ENCODE measurements at places on chromosomes 13 and 19.
A peak's percentile ranks its signal among the peaks of the same experiment; 100 is the strongest.

- no peak for DNase-seq
These were observed 969.1 kb upstream of the PCDH9 start for GRCh38 chr13:68199271-68199670.

- DNase-seq: no peak
These were observed 785.1 kb upstream of the SLITRK6 start for GRCh38 chr13:86584301-86584700.

DNA sequence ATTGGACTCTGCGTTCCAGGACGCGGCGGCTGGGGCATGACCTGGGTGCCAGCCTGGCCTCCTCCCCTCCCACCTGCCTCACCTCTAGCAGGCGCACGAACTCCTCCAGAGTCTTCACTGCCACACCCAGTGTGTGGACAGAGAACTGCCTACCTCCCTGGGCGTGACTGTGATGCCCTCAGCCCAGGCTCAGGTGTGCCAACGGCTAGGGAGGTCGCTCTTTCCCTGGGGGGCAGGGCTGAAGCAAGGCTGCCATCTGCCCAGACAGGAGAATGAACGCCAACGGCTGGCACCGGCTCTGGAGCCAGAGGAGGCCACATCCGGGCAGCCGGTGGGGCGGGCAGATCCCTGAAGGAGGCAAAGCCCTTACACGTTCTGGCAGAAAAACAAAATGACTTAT lies 11.3 kb downstream of the NANOS3 start:
- no peak for DNase-seq

- peak; percentile 36 for DNase-seq
These were observed 8.5 kb upstream of the LILRB3 start for GRCh38 chr19:54231077-54231931.

DNA sequence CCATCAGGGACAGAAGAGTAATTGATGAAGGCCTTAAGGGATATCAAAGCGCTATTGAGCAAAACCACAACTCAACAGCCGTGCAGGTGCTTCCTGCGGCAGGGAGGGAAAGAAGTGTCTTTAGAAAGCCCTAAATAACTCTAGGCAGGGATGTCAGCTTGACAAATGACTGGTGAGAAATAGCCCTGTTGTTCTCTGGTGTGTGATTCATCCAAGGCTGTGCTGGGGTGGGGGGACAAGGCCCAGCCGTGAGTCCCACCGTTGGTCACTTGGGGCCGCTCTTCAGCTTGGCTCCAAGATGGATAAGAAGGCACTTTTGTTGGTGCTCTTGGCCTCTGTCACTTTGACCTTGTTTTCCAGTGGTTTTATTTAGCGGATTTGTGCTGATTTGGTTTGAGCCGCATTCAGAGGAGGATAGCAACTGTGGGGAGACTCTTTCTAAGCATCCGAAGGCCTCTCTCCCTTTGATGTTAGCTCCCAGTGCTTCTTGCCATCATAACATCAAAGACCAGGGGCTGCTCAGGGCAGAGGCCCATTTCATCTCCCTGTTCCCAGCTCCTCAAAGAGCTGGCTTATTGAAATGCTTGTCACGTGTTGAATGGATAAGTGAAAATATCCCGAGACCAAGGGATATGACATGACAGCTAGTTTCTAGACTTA lies 130.3 kb upstream of the SERP2 start:
- peak; percentile 56 for DNase-seq

DNA sequence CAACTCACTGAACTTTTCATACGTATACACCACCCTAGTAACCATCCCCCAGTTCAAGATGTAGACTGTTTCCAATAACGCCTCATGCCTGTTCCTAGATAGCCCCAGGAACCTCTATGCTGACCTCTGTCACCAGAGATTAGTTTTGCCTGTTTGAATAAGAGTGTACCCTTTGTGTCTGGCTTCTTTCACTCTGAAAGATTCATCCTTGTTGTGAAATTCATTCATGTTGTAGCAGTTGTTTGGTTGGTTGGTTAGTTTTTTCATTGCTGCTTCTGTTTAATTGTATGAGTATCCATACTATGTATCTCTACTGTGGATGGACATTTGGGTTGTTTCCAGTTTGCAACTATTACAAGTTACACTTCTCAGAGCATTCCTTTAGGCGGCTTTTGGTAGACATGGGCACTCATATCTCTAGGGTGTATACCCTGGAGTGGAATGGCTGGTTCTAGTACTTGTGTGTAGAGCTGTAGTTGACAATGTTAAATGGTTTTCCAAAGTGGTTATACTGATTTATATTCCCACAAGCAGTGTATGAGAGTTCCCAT lies 1.6 kb downstream of the RNASEH2B start:
- DNase-seq: no peak

DNA sequence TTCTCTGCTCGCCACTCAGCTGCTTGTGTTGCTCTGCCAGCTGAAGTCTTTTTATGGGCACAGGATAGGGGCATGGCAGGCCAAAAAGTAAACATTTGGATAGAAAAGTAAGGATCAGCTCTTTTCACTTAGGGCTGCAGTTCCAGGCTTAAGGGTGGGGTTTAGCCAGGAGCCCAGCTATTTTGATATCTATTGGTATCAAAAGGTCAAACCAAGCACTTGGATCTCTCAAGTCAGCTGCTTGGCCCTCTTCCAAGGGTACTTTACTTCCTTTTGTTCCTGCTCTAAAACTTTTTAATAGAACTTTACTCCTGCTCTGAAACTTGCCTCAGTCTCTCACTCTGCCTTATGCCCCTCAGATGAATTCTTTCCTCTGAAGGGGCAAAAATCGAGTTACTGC lies 55.7 kb upstream of the ABCC4 start:
- no peak for DNase-seq

DNA sequence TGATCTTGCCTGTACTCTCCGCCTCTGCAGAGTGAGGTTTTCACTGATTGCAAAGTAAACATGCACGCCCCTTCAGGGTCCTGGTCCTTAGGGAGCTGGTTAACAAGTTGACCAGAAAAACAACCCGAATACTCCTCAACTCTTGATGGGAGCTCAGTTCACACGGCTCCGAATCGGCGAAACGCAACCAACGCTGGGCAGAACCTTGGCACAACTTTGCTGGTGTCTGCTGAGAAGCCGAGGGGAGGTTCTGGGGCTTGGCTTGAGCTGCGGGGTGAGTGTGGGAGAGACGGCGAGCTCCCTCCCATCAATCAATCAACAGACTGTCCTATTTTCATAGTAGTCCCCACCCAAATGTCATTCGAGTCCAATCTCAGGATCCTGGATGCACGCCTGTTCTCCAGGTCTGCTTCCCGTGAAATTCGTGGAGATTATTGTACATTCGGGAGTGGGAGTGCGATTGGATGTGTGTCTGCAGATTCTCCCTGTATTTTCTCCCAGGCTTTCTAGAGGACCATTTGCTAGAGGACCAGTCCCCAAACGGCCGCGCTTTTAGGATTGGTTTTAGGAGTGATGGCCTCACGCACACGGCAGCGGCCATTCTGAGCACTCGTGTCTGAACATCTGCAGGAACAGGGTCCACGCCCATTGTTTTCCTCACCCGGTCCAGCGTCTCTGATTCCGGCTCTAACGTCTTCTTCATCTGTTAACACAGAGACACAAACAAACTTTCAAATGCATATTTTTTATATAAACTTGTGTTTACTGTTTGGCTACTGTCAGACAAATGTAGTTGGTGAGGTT lies 51.6 kb upstream of the F7 start:
- DNase-seq: no peak

DNA sequence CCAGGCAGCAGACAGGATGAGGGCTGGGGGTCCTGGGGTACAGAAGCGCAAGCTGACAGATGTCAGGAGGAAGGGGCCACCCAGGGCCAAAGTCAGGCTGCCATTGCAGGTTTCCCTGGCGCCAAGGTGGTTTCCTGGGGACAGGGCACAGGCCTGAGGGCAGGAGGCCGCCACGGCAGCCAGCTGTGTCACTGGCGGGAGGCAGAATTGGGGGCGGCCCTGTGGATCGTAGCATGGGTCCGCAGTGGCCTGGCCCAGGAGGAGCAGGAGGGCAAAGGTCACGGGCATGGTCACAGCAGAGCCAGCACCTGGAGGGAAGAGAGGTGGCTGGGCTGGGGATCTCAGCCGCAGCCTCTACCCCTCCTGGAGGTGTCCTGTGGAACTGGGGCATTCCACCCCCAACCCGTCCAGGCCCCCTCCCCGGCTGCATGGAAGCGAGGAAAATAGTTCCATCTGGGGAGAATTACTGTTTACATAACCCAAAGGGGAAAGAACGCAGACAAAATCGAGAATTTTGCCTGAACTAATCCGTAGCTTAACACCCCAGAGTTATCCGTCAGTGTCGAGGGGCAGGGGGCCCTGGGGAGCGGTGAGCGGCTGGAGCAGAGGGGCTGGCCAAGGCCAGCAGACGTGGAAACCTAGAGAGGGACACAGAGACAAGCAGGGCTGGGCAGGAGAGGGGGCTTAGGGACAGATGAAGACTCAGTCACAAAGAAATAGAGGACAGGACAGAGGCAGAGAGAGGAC lies 1.9 kb downstream of the NTN5 start:
- DNase-seq: no peak

DNA sequence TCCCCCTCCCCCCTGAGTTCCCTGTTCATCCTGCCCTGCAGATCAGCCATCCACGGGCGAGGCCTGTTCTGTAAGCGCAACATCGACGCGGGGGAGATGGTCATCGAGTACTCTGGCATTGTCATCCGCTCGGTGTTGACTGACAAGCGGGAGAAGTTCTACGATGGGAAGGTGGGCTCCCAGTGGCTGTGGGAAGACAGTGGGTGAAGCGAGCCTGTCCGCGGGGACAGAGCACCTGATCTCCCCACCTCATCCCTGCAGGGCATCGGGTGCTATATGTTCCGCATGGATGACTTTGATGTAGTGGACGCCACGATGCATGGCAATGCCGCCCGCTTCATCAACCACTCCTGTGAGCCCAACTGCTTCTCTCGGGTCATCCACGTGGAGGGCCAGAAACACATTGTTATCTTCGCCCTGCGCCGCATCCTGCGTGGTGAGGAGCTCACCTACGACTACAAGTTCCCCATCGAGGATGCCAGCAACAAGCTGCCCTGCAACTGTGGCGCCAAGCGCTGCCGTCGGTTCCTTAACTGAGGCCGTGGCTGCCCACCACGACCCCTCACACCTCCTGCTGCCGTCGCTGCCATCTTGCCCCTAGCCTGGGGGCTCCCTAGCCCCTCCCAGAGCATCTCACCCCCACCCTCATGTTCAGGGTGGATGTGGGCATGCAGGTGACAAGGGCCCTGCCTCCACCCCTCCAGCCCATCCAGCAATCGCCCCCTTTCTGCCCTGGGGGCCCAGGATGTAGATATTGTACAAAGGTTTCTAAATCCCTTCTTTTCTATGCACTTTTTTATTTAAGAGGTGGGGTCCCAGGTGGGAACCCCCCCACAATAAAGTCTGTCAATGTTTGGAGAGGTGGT lies 4.0 kb downstream of the IGFLR1 start:
- DNase-seq: no peak

DNA sequence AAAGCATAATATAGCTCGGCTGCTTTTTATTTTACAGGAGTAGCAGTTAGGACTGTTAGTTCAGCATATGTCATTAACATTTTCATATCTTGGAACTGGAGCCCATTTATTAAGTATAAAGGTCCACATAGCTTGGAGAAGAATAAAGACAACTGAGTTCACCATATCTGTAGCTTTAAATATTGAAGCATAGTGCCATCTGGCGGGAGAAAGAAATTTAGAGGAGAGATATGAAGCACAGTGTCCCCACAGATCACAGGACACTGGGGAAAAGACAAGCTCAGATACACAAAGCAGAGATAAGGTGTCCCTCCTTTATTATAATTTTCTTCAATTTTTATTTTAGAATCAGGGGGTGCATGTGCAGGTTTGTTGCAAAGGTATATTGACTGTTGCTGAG lies 104.7 kb upstream of the FREM2 start:
- no peak for DNase-seq

GRCh38 chr13:108263621-108264355 lies 5.7 kb upstream of the TNFSF13B start:
- no peak for DNase-seq

- DNase-seq: no peak
These were observed 39.6 kb downstream of the SHISA2 start for GRCh38 chr13:26011996-26012821.

DNA sequence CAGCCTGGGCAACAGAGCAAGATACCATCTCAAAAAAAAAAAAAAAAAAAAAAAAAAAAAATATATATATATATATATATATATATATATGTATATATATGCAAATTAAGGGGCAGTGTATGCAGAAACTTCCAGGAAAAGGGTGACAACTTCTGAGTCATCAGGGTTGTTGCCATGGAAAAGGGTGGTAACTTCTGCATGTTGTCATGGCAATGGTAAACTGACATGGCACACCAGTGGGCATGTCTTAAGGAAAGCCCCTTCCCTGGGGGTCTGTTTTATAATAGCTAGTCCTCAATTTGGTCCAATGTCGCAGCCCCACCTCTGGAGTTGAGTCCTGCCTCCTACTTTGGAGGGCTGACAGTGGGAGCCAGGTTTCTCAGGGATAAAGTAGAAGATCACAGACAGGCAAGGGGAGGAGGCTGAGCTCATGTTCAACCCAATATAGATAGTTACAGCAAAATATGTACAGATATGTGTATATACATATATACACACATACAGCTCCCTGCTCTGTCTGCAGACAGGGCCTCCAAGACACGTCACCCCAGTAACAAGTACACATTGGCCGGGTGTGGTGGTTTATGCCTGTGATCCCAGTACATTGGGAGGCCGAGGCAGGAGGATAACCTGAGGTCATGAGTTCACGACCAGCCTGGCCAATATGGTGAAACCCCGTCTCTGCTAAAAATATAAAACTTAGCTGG lies 7.2 kb upstream of the FCHO1 start:
- DNase-seq: no peak

- no peak for DNase-seq
These were observed 12.9 kb upstream of the RFXAP start for GRCh38 chr13:36806102-36806501.

DNA sequence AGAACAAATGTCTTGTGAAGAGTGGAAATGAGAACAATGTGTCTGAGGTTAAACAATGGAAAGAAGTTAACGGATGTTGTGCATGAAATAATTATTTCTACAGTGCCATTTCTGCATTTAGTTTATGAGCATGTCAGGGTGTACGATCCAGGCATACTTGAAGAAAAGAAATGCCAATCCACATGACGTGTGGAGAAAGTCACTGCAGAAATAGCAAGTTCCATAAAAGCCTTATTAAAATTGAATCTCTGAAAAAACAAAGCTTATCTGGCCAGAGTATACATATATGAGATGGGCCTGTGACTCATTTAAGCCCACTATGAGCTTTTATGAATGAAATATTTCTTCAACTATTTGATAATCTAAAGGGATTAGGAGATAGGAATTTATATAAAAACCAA lies 426.1 kb downstream of the EFNB2 start:
- no peak for DNase-seq

GRCh38 chr13:50706505-50706904 lies 137.0 kb downstream of the DLEU7 start:
- no peak for DNase-seq
